Calu3 (cell line): ENCODE measurements at places on chromosomes 1 and 21. TPM values are rescaled to one million over a fixed set of nuclear protein-coding genes. Genes with fewer than 3 reads are reported as not detected.
A peak's percentile ranks its signal among the peaks of the same experiment; 100 is the strongest.

DNA sequence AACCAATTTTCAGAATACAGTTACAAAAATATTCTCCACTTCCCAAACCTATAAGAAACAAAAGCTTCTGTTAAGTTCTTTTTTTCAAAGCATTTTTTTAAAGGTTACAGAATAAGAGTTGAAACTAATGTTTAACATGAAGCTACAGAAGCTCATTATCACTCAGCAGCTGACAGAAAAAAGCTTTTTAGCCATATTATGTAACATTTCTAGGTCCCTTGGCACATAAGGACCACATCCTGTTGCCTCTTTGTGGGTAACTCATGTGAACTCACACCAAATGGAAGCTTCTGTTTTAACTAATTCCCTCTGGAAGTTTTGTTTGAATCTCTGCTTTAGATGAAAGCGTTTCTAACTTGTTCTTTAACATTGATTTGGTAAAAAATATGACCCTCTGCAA, 242.5 kb upstream of the TMPRSS15 start:
- H3K27me3 ChIP-seq = no peaks in the 10 kb centered on the region
- H3K4me3 ChIP-seq = no peak overlapping the region
- no peaks in the 10 kb centered on the region for H3K36me3 ChIP-seq
- DNase-seq = no peak

GRCh38 chr1:75796376-75797272, at the start of gene MSH4:
Gene MSH4, plus strand, starts transcription at chr1:75796882. Its CDS starts 104 bp downstream, at chr1:75796986.
- H3K27me3 ChIP-seq = no peaks in the 10 kb centered on the region
- H3K4me1 ChIP-seq = peaks cover 2% of the 10 kb centered on the region
- peaks cover 63% of the 10 kb centered on the region for H3K36me3 ChIP-seq
- peak within 1 kb of the TSS; percentile 68 for H3K27ac ChIP-seq
- DNase-seq = no peak

DNA sequence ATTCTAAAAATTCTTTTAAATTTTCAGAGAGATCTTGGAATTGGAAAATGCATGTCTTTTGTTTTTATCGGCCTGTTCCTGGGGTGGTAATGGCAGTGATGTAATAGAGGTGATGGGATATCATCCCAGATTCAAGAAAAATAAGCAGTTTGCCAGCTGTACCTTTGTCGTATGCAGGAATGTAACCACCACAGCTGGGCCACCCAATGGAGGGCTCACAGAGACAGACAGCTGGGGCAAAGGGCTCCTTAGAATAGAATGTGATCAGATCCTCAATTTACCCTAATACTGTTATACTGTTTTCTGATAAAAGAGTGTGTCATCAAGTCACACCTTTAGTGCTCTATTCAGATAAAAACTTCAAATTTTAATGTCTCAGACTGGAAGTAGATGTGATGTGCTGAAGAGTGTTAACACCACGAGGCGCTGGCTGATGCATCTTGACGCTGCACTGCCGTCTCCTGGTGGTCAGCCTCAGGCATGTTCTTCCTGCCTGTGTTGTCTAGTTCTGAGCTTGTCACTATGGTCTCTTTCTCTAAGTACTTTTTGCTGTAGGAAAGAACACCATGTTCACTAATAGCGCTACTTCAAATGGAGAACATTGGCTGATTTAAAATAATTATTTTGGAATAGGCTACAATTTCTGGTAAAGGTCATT, 78.8 kb downstream of the C1orf21 start:
- DNase-seq = no peak
- H3K36me3 ChIP-seq = no peaks in the 10 kb centered on the region
- no peaks in the 10 kb centered on the region for H3K4me1 ChIP-seq
- H3K27me3 ChIP-seq = no peaks in the 10 kb centered on the region

DNA sequence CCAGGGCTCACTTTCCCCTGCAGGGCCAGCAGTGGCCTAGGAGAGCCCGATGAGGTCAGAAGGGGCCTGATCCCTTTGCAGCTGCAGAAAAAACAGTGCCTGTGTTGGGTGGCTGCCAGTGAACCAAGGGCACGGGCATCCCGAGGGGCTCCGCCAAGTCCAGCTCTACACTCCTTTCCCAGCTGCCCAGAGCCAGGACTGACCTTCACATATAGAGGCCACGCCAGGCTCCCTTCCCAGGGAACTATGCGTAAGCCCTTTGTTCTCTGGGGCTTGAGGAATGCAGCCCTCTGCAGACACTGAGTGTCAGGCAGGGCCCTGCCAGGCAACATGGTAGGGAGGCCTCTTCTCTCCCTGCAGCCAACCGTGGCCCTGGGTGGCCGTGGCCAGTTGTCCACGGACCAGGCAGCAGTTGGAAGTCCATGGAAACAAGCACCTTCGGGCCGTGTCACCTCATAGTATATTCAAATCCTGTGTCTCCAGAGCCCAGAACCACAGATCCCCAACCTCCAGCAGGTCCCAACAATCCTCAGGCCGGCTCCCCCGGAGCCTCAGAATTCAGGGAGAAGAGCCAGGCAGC, 194.0 kb downstream of the NPHP4 start:
- no peak overlapping the region for H3K27ac ChIP-seq
- peaks cover 23% of the 10 kb centered on the region for H3K27me3 ChIP-seq
- H3K4me3 ChIP-seq = no peak overlapping the region
- H3K4me1 ChIP-seq = no peaks in the 10 kb centered on the region
- no peaks in the 10 kb centered on the region for H3K36me3 ChIP-seq

- H3K4me3 ChIP-seq = no peak overlapping the region
- H3K27ac ChIP-seq = no peak overlapping the region
- H3K36me3 ChIP-seq = no peaks in the 10 kb centered on the region
Measured at GRCh38 chr1:245996811-245997210, 510.3 kb downstream of the SMYD3 start.

DNA sequence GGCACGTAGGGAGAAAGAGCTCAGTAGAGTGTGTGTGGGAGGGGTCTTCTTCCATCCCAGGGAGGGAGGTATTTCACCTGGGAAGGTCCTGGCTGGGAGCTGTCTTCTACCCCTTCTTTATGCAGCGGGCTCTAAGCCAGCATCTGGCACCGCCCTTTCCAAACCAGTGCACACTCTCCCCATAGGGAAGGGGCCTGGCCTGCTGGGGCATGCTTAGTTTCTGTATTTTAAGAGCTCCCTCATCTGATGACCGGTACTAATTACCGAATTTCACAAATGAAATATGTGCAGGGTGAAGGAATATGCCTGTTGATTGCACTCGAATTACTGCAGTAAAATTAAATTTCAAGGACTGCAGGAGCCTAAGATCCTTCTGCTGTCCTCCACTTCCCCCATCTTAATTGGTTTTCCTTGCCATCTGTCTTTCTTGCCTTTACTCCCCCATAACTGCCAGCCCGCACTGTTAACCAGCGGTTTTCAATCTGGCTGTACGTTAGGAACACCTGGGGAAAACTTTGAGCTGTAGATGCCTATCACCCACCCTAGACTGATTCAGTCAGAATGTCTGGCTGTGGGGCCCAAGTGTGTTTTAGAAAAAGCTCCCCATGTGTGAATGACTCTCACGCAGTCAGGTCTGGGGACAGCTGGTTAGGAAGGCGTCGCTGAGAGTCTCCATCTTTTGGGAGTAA, 20.1 kb downstream of the GALNT2 start:
- no peak for DNase-seq
- peaks cover 36% of the 10 kb centered on the region for H3K36me3 ChIP-seq
- no peak overlapping the region for H3K27ac ChIP-seq
- H3K27me3 ChIP-seq = no peaks in the 10 kb centered on the region
- peaks cover 99% of the 10 kb centered on the region for H3K4me1 ChIP-seq

DNA sequence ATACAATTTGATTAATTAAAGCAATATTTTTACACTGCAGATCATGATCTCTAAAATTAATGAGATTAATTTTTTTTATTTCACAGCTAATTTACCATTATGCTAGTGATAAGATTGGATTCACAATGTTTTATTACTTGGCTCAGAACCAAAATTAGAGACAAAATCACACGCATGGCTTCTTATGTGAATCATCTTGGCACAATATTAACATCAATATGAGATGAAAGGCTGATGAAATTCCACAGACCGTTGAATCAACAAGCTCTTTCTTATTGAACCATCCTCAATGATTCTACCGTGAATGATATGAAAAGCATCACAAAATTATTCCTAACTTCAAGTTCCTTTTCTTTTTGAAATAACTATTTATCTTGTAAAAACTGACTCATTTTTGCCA, 544.9 kb downstream of the KCNT2 start:
- H3K27ac ChIP-seq = no peak overlapping the region
- no peak overlapping the region for H3K4me3 ChIP-seq
- peaks cover 8% of the 10 kb centered on the region for H3K4me1 ChIP-seq
- no peaks in the 10 kb centered on the region for H3K36me3 ChIP-seq

GRCh38 chr1:210070531-210070930, 132.5 kb downstream of the SYT14 start:
- no peak for DNase-seq
- no peaks in the 10 kb centered on the region for H3K27me3 ChIP-seq
- H3K27ac ChIP-seq = no peak overlapping the region
- H3K4me1 ChIP-seq = no peaks in the 10 kb centered on the region
- H3K36me3 ChIP-seq = no peaks in the 10 kb centered on the region

DNA sequence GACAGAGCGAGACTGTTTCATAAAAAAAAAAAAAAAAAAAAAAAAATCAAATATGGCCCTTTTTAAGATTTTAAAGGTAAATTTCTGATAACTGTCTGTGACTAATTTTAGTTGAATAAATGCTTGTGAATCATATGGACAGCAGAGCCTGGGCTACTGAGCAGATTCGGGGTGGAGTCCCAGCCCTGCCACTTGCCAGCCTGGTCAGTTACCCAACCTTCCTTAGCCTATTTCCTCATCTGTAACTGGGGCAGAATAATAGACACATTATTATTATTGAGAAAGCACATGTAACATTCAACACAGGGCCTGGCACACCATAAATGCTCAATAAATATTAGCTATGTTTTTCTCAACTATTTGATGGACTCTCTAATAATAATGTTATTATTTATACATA, 11.2 kb upstream of the H3-3A start:
- no peaks in the 10 kb centered on the region for H3K27me3 ChIP-seq
- H3K4me1 ChIP-seq = peaks cover 4% of the 10 kb centered on the region
- H3K36me3 ChIP-seq = no peaks in the 10 kb centered on the region
- no peak for DNase-seq

- no peaks in the 10 kb centered on the region for H3K27me3 ChIP-seq
- no peak overlapping the region for H3K27ac ChIP-seq
- no peaks in the 10 kb centered on the region for H3K4me1 ChIP-seq
Measured at GRCh38 chr1:2215329-2215728, 12.8 kb upstream of the SKI start.

GRCh38 chr1:231122143-231122542, 39.7 kb upstream of the TRIM67 start:
- H3K4me1 ChIP-seq = no peaks in the 10 kb centered on the region
- H3K36me3 ChIP-seq = no peaks in the 10 kb centered on the region
- H3K27ac ChIP-seq = no peak overlapping the region
- no peaks in the 10 kb centered on the region for H3K27me3 ChIP-seq
- no peak overlapping the region for H3K4me3 ChIP-seq
- DNase-seq = no peak

DNA sequence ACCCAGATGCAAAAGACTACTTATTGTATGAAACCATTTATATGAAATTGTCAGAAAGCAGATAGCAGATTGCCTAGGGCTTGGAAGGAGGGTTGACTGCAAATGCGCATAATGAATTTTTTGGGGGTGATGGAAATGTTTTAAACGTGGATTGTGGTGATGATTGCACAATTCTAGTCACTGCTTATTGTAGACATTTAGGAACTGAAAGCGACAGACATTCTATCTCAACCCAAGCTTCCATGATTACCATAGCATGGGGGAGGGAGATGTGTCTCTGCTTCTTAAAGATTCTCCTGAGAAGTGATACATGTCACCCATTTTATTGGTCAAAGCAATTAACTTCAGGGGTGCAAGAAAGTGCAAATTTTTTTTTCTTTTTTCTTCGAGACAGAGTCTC, 2.8 kb upstream of the MTF2 start:
- peaks cover 30% of the 10 kb centered on the region for H3K36me3 ChIP-seq
- H3K4me3 ChIP-seq = no peak overlapping the region
- no peaks in the 10 kb centered on the region for H3K27me3 ChIP-seq
- no peak for DNase-seq
- no peak overlapping the region for H3K27ac ChIP-seq

GRCh38 chr21:37971390-37971950, 55.2 kb upstream of the KCNJ6 start:
- H3K36me3 ChIP-seq = no peaks in the 10 kb centered on the region
- no peaks in the 10 kb centered on the region for H3K4me1 ChIP-seq
- H3K4me3 ChIP-seq = no peak overlapping the region

DNA sequence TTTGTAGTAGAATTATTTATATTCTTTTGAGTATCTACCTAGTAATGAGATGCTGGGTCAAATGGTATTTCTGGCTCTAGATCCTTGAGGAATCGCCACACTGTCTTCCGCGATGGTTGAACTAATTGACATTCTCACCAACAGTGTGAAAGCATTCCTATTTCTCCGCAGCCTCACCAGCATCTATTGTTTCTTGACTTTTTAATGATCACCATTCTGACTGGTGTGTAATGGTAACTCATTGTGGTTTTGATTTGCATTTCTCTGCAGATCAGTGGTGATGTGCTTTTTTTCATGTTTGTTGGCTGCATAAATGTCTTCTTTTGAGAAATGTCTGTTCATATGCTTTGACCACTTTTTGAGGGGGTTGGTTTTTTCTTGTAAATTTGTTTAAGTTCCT, 15.3 kb upstream of the IL23R start:
- DNase-seq = no peak
- H3K36me3 ChIP-seq = no peaks in the 10 kb centered on the region
- peaks cover 62% of the 10 kb centered on the region for H3K27me3 ChIP-seq
- peaks cover 18% of the 10 kb centered on the region for H3K4me1 ChIP-seq
- no peak overlapping the region for H3K4me3 ChIP-seq
- no peak overlapping the region for H3K27ac ChIP-seq

- no peaks in the 10 kb centered on the region for H3K36me3 ChIP-seq
- no peak overlapping the region for H3K4me3 ChIP-seq
- H3K4me1 ChIP-seq = no peaks in the 10 kb centered on the region
- no peaks in the 10 kb centered on the region for H3K27me3 ChIP-seq
Measured at GRCh38 chr1:172292840-172293239, 127.6 kb upstream of the C1orf105 start.

Gene NPR1
- not detected in 2 replicates for total RNA-seq

Gene NR0B2
- 0.32 TPM in 1 of 2 replicates, not detected in the other for total RNA-seq

Gene KRTCAP2
- 236 TPM in 2 replicates for total RNA-seq

Gene SYNC
- 0.19 and 0.51 TPM in 2 replicates for total RNA-seq

Gene S100A1
- not detected in 2 replicates for total RNA-seq

Gene CR1
- not detected in 2 replicates for total RNA-seq

Gene CCDC181
- 0.64 and 0.71 TPM in 2 replicates for total RNA-seq

Gene PRDM16
- 0.09 and 0.66 TPM in 2 replicates for total RNA-seq
